Stimulated activated CD4-positive, alpha-beta T cell treated with anti-CD3 and anti-CD28 coated beads, Interleukin-1b, Interleukin-23, amount 100 ng/mL, for 48 hours (primary cell): ENCODE measurements at places on chromosomes 2 and 18.

DNA sequence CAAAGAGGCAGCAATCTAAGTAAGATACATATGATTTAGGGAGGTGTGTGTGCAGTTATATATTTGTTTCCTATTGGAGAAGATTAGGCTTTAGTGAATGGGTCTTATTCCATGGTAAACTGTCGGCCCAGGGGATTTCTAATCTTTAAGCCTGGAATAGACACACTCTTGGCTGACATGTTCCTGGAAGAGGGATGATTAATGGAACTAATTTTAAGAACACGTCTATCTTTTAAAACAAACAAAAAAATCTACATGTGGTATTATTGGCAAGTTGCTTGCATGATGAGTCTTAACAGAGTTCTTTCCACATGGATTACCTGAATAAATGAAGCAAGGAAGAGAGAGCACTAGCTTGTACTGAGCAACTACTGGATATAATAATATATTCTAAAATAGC is 114.2 kb upstream of the NT5C1B start:
- no peak for DNase-seq

- DNase-seq = no peak
Observed at GRCh38 chr2:131055169-131056065, 37.8 kb downstream of the FAM168B start.

DNA sequence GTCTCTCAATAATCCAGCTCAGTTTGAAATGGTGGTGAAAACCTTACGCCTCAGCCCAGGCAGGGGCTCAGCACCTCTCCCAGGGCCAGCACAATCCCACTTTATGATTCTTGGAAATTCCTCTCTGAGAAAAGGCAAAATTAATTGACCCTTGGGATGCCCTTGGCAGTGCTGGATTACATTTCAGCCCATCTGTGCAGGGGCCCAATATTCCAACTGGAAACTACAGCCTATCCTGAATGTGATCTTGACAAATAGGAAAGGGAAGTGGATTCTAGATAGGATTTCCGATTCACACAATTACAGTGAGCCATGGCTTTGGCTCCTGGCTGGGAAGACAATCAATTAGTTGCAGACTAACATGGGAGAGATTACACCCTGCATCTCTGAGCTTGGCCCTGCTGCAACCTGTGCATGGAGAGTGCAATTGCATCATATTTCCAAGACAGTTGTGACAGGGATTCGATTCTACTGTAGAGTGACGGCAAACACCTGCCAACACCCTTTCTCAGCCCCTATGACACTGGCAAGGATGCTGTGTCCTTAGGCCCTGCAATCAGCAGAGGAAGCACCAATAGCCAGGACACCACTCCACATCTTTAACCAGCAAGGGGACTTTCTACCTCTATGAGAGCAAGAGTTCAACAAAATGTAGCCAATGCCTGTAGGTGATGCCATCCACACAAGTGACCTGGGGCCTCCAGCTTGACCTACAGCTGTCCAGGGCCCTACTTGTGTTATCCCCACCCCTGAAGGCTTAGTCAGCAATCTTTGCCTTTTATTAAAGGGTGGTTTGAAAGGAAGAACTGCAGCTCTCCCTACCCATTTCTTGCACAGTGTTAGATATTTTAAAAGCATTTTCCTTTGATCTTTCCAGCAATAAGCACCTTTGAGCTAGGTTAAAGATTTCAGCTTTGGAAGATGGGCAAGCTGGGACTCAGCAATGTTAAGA is 187.2 kb upstream of the HS6ST1 start:
- no peak for DNase-seq

GRCh38 chr2:133596701-133597393 is 28.6 kb upstream of the NCKAP5 start:
- no peak for DNase-seq

DNA sequence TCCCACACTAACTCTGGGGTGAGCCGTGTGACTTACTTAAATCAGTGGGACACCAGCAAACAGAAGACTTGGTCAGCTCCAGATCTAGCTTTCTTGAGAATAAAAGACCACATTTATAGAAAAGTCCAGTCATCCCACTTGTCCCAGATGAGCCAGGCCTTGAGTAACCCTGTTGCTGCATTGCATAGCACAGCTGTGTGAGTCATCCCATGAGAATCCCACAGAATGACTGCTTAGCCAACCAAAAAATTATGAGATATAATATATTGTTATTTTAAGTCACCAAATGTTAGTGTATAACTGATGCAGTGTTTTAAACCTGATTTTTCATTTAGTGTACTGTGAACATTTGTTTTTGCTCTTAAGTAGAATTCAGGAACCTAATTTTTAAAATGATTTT is 94.2 kb upstream of the FSHR start:
- DNase-seq = no peak

DNA sequence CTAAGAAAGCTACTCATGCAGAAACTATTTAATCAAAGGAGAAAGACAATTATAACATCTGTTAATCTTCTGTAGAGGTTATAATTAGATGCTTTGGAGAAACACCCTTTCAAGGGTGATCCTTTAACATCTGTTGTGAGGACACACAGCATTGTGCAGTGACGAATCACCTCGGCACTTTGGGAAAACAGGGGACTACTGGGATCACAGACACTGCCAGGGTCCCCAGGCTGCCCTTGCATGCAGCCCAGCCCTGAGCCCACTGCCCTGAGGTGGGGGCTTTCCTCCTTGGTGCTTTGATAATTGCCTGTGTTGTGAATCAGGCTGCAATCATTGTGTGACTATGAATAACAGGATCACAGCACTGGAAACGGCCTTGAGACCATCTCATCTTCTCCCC is 10.6 kb downstream of the NCKAP5 start:
- no peak for DNase-seq
